ENCODE measurements at places on chromosomes 16 and 17.

GRCh38 chr17:46977750-46978488, 1.1 kb downstream of the RPRML start:
- no peak for DNase-seq

GRCh38 chr17:42893359-42893758, 7.2 kb upstream of the G6PC1 start:
- peak; percentile 16 for DNase-seq

DNA sequence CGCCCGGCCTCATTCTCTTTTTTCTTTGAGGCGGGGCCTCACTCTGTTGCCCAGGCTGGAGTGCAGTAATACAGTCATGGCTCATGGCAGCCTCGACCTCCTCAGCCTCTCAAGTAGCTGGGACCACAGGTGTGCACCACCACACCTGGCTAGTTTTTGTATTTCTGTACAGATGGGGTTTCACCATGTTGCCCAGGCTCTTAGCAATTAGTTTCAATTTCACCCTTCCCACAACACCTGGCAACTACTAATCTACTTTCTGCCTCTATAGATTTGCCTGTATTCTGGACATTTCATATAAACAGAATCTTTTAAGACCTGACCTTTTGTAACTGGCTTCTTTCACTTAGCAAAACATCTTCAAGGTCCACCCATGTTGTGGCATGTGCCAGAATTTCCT, 8.0 kb upstream of the NT5M start:
- DNase-seq: no peak

GRCh38 chr17:59400858-59401257, 69.4 kb downstream of the YPEL2 start:
- no peak for DNase-seq

- no peak for DNase-seq
Measured at GRCh38 chr16:75948886-75949285, 222.6 kb upstream of the CPHXL start.

- DNase-seq: no peak
Measured at GRCh38 chr17:7262935-7263800, 890 bp upstream of the CLDN7 start.

DNA sequence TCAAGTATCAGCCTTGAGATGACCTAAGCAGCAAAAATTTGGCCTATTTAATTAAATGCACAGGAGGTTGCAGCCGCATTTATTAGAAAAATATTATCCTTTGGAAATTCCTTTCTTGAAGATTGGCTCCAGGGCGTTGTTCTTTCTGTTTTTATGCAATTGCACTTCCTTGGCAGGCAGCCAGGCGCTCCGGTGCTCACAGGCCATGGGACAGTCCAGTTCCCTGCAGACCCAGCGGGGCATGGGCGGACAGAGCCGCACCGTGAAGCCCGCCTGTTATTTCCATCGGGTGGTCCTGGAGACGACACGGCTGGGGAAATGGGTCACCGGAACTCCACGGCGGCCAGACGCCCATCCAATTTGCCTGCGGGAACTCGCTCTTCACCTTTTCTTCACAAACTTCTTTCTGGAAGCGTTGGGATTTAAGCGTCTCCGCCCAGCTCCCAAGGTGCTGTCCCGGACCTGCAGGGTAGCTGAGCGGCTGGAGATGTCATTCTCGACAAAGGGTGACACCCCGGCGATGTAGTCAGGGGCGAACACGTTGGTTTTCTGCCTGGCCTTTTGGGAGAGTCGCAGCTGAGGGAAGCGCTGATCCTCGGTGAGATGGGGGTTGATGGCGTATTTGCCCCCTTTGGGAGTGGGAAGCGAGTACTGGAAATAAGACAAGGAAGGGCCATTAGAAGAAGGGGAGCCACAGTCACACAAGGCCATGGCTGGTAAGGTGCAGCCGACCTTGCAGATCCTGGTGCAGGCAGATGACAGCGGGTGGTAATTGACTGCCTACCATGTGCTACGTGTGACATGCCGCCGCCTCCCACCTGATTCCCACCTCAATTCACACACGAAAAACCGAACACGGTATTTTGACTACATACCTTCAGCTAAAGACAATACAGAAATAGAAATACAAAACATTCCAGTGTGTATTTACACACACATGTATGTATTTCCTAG, 12.5 kb downstream of the NOB1 start:
- DNase-seq: no peak

DNA sequence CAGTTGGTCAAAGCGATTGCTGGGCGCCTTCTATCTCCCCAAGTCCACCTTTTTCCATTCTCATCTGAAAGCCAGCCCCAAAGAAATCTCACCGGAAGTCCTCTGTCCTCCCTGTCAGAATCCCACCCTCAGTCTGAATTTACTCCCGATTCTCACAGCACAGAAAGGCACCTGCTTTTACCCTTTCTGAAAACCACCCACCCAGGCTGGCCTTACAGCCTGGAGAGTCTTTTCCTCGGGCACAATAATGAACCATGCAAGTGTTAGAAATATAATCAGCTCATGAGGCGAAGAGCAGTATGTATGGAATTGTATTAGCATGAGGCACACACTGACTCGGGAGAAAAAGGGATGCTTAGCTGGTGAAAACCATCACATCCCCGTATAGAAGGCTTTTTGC, 1.2 kb upstream of the ZFHX3 start:
- no peak for DNase-seq

- no peak for DNase-seq
Measured at GRCh38 chr16:87150262-87150661, 166.9 kb downstream of the C16orf95 start.

- no peak for DNase-seq
Measured at GRCh38 chr17:77779711-77780539, 178.6 kb upstream of the TNRC6C start.

- peak; percentile 38 for DNase-seq
Measured at GRCh38 chr16:24504472-24505345, 34.7 kb upstream of the RBBP6 start.

GRCh38 chr17:38350035-38350434, 1.6 kb upstream of the SOCS7 start:
- no peak for DNase-seq

DNA sequence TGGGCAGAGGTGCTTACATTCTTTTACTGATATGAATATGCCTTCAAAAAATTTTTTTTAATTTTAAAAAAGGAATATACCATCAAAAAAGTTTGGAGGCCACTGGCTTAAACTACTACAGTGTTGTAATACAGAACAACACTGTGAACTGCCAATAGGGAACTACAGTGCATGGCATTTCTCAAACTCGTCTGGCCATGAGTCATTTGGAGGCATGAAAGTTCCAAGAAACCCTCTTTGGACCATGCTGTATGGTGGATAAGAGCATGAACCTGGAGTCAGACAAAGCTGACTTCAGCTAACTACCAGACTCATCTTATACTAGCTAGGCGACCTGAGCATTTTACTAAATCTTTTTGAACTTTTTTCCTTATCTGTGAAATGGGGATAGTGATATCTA, 9.2 kb upstream of the NF1 start:
- DNase-seq: no peak

Data from KG1 (cell line).